Activated CD4-positive, CD25-positive, alpha-beta regulatory T cell treated with anti-CD3 and anti-CD28 coated beads, Interleukin-2, amount 50 U/mL, for 24 hours (primary cell): ENCODE measurements at places on chromosomes 5 and 9.

- no peak for ATAC-seq
These were observed 117.1 kb upstream of the RASA1 start for GRCh38 chr5:87150630-87151029.

DNA sequence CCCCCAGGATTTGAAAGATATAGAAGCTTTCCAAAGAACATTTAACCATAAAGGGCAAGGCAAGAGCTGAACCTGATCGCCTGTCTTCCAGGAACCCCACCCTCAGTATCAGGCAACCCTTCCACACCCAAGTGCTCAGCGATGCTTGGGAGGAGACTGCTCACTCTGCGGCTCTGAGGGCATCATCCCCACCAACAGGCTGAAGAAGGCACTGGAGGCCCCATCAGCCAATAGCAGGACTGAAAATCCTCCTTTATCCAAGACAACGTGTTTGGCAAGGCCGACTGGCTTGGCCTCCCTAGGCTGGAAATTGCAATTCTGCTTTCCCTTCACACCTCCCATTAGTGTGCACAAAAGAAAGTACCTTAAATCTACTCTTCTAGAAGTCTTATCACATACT lies 1.4 kb upstream of the PPP2CA start:
- ATAC-seq, result no peak

- no peak for ATAC-seq
These were observed 51.0 kb upstream of the RNU6ATAC start for GRCh38 chr9:134215420-134215698.

DNA sequence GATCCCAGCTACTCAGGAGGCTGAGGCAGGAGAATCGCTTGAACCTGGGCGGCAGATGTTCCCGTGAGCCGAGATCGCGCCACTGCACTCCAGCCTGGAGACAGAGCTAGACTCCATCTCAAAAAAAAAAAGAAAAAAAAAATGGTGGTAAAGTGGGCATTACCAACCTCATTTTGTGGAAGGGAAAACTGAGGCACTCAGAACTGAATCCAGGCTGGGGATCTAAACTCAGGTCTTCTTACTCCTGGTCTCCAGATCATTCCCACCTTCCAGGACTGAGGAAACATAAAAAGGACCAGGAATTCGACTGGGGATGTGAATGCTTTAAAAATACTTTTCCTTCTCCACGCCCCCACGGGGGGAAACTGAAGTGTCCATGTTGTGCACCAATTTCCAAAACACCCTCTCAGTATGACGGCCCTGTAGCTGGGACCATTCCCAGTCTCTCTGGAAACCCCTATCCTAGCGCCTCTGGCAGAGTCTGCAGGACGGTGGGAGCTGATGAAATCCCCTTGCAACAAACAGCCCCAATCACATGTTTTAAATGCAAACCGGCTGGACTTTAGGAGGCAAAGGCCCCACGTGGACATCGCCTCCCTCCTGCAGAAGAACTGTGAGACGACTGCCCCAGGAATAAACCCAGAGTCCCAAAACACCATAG lies 8.9 kb upstream of the AKNA start:
- ATAC-seq, result no peak
